ENCODE measurements at places on chromosomes 11 and 22.
A peak's percentile ranks its signal among the peaks of the same experiment; 100 is the strongest.

DNA sequence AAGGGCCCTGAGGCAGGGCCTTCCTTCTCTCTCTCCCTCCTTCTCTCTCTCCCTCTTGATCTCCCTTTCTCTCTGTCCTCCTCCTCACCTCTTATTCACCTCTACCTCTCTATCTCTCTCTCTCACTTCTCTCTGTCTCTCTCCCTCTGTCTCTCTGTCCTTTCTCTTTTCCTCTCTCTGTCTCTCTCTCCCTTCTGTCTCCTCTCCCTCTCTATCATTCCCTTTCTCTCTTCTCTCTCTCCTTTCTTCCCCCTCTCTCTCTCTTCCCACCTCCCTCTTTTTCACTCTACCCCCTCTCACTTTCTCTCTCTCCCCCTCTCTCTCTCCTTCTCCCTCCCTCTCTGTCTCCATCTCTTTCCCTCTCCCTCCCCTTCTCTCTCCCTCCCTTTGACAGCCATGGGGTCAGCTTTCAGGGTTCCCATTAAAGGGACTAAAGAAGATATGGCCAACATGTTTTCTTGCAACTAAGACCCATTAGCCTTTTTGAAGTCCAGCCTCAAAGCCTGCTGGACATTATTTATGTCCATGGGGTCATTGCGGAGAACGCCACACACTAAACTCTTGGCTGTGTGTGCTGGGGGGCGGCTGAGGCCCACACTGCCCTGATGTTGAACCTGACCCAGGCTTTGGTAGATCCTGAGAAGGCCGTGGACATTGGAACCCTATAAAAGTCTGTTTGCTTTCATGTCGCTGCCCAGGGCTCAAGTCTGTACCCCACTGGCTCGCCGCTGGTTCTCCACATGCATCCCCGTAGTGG is 15.0 kb downstream of the ANO1 start:
- no peak for DNase-seq

DNA sequence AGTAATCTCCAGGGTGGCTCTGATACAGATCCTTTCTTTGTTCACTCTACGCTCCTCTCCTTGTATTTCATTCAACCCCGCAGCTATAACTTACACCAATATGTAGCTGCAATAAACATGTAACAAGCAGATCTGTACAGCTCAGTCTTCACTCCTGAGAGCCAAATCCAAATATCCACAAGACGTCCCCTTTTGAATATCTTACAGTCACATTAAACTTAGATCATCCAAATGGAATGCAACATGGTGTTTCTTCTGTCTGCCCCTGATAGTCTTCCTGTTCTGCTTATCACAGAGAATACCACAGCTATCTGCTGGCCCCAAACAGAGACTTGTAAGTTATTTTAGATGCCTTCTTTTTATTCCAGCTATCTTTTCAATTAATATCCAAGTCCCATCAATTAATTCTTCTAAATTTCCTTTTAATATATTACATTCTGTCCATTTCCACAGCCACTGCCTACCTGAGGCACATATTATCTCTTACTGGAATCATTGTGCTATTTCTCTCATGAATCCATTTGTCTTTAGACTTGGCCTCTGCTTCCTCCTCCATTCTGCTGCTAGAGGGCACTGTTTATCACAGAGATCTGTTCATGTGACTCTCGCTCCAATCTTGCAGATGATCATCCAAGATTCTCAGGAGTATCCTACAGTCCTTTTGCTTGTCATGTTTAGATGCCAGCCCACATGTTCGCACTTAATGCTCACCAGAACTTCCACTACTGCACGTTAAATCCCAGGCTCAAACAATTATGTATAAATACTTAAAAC is 908.6 kb downstream of the NTM start:
- DNase-seq, result no peak

DNA sequence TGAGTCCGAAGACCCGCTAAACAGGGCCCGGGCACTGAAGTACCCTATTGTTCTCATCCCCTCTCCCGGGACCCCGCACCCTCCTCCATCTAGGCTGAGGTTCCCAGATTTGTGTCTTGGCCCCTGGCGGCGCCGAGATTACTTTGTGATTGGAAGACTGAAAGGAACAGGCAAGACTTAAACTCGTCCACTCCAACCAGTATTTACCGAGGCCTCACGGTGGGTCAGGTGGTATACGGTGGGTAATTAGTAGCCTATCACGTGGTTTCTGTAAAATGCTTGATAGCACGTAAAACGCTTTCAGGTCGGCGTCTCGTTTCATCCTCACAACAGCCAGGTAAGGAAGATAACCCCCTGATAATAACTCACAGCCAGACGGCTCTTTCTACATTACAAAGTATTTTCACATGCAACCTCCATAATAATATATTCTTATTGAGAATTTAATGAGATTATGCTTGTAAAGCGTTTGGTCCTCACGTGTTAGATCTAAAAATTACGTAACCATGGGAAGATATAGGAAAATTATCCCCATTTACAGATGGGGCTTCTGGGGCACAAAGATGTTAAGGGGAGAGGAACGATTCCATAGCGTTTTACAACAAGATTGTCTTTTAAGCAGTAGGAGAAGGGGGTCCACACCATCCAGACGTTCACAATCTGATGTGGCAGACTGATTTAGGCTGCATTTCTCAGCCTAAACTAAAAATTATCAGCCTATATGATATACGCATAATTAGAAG is 642 bp upstream of the PIK3C2A start:
- DNase-seq, result peak; percentile 73

DNA sequence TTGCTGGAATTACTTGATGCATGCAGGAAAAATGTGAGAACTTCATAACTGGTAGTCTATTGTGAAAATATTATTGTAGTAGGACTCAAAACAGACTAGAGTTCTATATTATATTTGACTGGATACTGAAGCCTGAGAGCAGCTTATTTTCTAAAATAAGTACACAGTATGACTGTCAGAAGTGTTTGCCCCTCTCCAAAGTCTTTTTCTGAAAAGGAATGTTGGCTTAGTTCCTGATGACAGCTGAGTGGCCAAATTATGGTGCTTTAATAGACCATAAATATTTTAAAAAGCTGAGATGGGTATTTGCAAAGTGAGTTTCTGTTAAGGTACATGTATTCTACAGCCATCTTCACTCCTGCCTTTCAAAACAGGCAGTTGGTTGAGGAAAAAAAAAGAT is 13.1 kb downstream of the ZBED5 start:
- DNase-seq, result no peak

DNA sequence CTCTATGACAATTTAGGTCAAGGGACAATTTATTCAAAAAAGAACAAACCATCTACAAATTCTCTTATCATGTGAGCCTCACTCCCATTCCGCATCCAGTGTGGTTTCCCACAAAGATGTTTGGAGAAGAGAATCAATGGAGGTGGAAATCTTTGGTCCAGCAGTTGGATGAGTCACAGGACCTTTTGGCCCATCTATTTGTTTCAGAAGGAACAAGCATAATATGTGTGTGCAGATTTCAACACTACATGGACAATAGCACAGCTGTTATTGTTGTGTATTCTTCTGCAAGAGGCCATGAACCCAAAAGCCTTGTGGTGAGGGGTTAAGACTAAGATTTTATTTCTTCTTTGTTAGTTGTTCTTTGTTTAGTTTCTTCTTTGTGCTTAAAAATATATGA is 61.6 kb downstream of the OR10A6 start:
- no peak for DNase-seq

GRCh38 chr22:20979940-20980453 is 2.1 kb upstream of the LZTR1 start:
- no peak for DNase-seq

DNA sequence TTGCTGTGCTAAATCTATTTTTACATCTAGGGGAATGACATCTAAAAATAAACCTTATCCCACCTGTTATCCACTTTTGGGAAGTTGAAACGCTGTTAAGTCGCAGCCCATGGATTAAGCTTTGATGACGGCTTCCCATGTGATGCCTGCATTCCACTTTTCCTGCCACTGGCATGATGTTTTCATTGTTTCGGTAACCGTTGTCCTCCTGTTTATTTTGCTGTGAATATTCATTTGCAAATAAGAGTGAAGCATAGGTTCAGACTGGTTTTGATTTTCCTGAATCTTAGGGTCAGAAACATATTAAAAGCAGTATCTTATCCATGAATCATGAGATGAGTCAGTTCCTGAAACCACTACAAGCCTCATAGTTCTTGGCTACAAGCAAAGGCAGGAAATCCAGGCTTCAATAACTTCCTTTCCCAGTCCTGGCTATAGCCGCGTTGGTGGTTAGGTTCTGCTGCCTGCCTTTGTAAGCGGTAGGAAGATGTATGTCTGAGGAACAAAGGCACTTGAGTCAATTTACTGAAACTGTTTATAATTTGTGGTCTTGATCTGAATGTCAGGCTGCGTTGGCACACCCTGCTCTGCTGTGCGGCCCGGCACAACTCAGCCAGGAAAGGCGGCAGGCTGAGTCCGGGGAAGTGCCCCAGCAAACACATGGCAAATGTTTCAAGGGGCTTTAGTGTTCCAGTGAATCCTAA is 19.4 kb downstream of the TEAD1 start:
- DNase-seq, result peak; percentile 34

DNA sequence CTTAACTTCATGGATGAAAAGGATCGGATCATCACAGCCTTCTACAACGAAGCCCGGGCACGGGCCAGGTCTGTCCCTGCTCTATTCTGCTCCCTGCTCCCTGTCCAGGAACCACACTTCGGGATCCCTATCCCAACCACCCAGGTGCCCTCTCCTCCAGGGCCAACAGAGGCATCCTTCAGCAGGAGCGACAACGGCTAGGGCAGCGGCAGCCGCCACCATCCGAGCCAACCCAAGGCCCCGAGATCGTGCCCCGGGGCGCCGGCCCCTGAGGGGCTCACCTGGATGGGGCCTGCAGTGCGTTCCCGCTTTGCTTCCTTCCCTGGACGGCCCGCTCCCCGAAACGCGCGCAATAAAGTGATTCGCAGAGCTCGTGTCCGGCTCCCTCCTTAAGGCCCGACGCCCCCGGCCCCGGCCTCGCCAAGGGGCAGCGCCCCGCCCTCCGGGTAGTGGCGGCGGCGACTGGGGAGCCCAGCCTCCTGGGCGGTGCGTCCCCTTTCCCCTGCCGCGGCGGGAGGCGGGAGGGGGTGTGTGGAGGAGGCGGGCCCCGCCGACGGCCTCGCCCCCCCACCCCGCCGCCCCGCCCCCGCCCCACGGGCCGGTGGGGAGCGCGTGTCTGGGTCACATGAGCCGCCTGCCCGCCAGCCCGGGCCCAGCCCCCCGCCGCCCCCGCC is at the start of gene VEGFB:
Gene VEGFB (plus strand): TSS at position 672 of the 674 bp plus-strand sequence. CDS start 250 bp downstream, outside the sequence.
- peak; percentile 92 for DNase-seq

GRCh38 chr11:76190376-76190775 is 15.9 kb downstream of the WNT11 start:
- peak; percentile 68 for DNase-seq

- no peak for DNase-seq
Measured at GRCh38 chr22:36955691-36956090, 42.3 kb downstream of the CSF2RB start.

GRCh38 chr11:110715541-110715940 is 3.3 kb upstream of the ARHGAP20 start:
- DNase-seq, result no peak

- DNase-seq, result no peak
Measured at GRCh38 chr22:33659448-33659847, 260.8 kb downstream of the LARGE1 start.

DNA sequence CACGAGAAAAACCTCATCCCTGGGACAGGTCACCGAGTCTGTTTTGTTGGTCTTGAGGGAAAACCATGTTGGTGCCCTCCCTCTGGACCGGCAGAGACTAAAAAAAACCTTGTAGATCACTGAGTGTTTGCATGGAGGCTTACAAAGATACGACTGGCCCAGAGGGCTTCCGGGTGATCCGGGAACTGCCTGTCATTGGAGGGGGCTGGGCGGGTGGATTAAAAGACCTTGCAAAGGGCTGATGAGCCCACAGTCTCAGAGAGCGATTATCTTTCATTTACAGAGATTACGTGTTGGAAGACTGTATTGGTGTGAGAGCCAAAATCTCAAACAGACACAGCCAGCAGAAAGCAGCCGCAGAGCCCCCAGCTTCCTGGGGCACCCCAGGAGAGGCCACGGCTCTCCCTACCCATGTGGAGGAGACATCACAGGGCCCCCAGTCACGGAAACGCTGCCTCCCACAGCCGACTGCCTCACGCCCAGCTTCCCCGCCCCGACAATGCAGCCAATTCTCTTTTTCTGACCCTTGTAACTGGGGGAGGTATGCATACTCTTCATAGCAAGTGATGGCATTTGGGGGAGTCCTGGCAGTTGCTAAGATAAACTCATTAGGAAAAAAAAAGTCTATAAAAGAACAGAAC is 426.4 kb downstream of the CTTN start:
- peak; percentile 47 for DNase-seq

GRCh38 chr11:10490032-10490397 is 35.0 kb downstream of the AMPD3 start:
- DNase-seq, result no peak

- DNase-seq, result no peak
Measured at GRCh38 chr11:122632181-122632824, 23.2 kb upstream of the UBASH3B start.

- no peak for DNase-seq
Measured at GRCh38 chr11:44597358-44598012, 32.0 kb downstream of the CD82 start.

DNA sequence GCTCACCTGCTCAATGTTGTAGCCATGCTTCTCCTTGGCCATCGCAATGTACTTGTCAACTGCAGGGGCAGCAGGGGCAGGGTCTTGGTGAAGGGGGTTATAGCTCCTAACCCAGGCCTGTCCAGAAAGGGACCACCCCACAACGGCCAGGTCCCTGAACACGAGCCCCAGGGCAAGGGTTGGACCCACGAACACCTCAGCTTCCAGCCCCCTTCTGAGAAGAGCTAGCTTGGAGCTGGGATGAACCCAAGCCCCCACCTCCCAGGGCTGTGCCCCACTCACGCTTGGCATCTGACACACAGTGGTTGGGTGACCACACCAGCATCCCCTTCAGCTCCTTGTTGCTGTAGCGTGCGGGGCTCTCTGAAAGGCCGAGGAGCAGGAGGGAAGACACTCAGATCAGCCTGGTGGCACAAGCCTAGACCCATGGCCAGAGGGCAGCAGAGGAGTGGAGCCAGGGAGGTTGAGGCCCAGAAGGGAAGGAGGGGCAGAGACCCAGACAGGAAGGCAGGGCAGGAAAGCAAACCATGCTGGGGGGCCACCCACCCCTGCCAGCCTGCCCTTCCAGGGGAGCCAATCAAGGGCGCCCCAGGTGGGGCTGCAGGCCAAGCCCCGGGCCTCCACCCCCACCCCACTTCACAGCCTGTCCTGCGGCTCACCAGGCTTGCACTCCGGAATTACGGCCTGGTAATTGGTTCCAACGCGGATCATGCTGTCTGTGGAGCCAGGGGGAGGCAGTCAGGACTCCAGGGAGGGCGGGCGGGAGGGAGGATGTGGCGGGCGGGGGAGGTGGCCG is 1.9 kb downstream of the RCOR2 start:
- peak; percentile 79 for DNase-seq

GRCh38 chr11:120988603-120989002 is 35.3 kb upstream of the TBCEL start:
- no peak for DNase-seq

- DNase-seq, result peak; percentile 77
Measured at GRCh38 chr11:86672007-86672621, at the start of gene ME3. TSS of gene ME3 (minus strand) at chr11:86672616.

- DNase-seq, result no peak
Measured at GRCh38 chr22:39206491-39206890, 38.3 kb downstream of the PDGFB start.

GRCh38 chr22:37345863-37346504 is 63.7 kb downstream of the CYTH4 start:
- peak; percentile 76 for DNase-seq

GRCh38 chr11:95486466-95486865 is 255.5 kb upstream of the SESN3 start:
- peak; percentile 66 for DNase-seq
